ENCODE measurements at places on chromosomes 7 and 10.

- DNase-seq = no peak
- no peaks in the 10 kb centered on the region for H3K36me3 ChIP-seq
- no peaks in the 10 kb centered on the region for H3K27me3 ChIP-seq
- H3K27ac ChIP-seq = no peak overlapping the region
- H3K4me3 ChIP-seq = no peak overlapping the region
These were observed 918.4 kb downstream of the SORCS3 start for GRCh38 chr10:105559333-105560097.

- no peak for DNase-seq
- H3K4me1 ChIP-seq = no peaks in the 10 kb centered on the region
- peaks cover 11% of the 10 kb centered on the region for H3K27me3 ChIP-seq
- H3K27ac ChIP-seq = no peak overlapping the region
- no peaks in the 10 kb centered on the region for H3K36me3 ChIP-seq
These were observed 35.0 kb upstream of the ADCYAP1R1 start for GRCh38 chr7:31017032-31017675.

GRCh38 chr10:13271552-13272163 is 28.2 kb downstream of the PHYH start:
- no peak overlapping the region for H3K4me3 ChIP-seq
- DNase-seq = peak; percentile 57
- peaks cover 2% of the 10 kb centered on the region for H3K4me1 ChIP-seq
- no peaks in the 10 kb centered on the region for H3K36me3 ChIP-seq
- no peak overlapping the region for H3K27ac ChIP-seq

GRCh38 chr7:25855854-25856782 is 295.9 kb upstream of the NFE2L3 start:
- H3K4me1 ChIP-seq = peaks cover 34% of the 10 kb centered on the region
- no peaks in the 10 kb centered on the region for H3K36me3 ChIP-seq
- no peak overlapping the region for H3K27ac ChIP-seq
- no peak for DNase-seq
- H3K4me3 ChIP-seq = no peak overlapping the region

DNA sequence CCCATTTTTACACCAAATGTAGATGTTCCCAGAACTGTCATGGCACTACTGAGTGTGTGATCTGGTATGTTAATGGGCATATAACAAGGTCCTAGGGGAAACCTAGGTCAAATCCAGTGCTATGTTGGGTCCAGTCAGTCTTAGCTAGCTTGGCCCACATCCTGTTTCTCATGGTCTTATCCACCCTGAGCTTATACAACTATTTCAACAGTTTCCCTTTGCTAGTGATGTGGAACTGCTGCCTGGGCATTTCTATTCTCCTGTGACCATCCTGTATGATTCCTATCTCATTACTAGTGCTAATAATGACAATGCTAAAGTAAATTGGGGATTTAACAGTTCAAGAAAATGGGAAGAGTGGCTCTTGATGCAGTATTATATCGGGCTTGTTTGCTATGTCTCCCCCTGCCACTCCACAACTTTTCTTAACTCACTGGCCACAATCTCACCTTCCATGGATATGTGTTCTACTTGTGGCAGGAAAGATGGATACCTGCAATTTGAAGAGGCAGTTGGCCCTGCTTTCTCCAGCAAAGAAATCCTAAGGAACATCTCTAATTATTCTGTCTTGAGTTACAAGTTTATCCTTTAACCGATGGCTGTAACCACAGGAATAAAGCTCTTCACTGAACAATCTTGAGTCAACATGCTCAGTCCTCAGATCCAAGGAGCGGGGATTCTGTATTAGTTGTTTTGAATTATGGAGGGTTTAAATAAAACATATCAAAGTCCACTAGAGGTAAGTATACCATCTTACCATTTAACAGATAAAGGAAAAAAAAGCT is 707.8 kb downstream of the XPNPEP1 start:
- H3K4me1 ChIP-seq = no peaks in the 10 kb centered on the region
- no peak for DNase-seq
- no peak overlapping the region for H3K4me3 ChIP-seq
- H3K27me3 ChIP-seq = no peaks in the 10 kb centered on the region

GRCh38 chr10:43674553-43675210 is 26.0 kb upstream of the ZNF32 start:
- no peak overlapping the region for H3K4me3 ChIP-seq
- H3K4me1 ChIP-seq = peaks cover 1% of the 10 kb centered on the region
- DNase-seq = no peak
- no peaks in the 10 kb centered on the region for H3K36me3 ChIP-seq

DNA sequence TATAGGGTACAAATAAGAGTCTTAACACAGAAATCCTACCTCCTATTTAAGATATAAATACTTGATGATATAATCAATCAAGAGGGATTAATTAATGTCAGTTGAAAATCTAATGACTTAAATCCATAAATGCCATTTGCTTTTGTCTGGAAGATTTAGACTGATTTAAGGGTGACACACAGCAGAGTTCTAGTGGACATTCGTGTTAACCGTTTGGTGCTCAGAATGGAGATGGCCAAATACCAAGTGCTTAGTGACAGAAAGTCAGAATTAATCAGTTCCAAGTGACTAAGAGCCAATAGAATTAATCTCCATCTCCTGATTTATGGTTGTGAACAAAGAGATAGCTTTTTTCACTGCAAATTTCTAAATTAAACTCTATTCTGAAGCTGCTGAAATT is 36.2 kb downstream of the NAMPT start:
- peaks cover 11% of the 10 kb centered on the region for H3K4me1 ChIP-seq
- peaks cover 63% of the 10 kb centered on the region for H3K36me3 ChIP-seq
- no peaks in the 10 kb centered on the region for H3K27me3 ChIP-seq
- H3K4me3 ChIP-seq = no peak overlapping the region
- no peak for DNase-seq
